ENCODE measurements at places on chromosomes 2 and 18.

DNA sequence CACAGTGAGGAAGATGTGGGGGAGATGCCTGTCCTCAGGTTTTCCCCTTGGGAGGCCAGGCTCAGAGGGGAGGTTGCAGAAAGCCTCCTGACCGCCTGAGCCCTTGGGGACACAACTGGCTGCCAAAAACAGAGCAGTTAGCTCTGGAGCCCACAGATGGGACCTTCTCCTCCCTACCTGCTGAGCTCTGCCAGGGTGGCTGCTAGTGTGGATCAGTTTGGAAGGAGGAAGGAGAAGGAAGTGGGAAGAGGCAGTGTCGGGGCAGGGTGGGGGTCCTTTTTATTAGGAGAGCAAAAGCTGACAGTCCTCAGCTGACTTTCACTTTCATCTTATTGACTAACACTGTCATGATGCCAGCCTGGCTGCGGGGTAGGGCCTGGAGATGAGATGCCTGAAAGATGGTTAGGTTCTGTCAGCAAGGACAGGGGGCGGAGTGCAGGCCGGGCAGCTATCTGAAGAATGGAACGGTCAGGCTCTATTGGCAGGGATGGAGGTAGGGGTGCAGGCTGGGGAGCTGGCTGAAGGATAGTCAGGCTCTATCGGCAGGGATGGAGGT lies 188.5 kb upstream of the HDAC4 start:
- no peak for DNase-seq

- DNase-seq, result no peak
Measured at GRCh38 chr2:62478093-62478580, 27.9 kb downstream of the TMEM17 start.

GRCh38 chr18:77138270-77138669 lies 5.7 kb upstream of the MBP start:
- DNase-seq, result peak; percentile 3

DNA sequence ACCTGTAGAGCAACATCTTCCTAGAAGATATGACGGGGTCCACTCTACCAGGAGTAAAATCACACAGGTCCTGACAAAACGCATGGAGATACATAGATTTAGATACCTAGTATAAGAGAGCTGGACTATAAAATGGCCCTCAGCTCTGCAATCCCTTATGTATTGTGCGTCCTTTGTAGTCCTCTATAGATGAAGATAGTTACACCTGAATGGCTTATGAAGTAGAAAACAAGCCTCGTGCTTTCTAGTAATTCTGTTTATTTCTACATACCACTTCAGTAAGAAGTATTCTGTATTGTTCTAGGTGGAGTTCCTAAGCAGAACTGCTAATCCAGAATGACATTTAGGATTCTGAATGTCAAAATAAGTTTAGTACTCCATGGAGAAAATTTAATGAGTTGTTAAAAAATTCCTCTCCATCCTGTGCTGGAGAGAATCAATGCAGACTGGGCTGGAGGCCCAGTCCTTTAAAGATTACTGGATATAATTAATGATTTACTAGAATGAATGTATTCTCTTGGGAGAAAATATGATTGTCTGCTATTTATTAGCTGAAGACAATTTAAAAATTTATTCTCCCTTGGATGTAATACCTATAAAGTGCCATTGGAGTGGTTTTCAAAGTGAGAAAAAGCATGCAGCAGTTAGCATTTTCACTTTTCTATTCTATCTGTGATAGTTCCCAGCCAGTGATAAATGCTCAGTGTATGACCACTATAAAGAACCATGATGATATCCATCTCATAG lies 147.3 kb upstream of the UNC80 start:
- peak; percentile 12 for DNase-seq

GRCh38 chr2:47048801-47049480 lies 106.2 kb downstream of the STPG4 start:
- DNase-seq, result no peak

- no peak for DNase-seq
Measured at GRCh38 chr2:216078776-216079175, 2.8 kb downstream of the PECR start.

- no peak for DNase-seq
Measured at GRCh38 chr2:233252227-233252626, 754 bp downstream of the ATG16L1 start.

DNA sequence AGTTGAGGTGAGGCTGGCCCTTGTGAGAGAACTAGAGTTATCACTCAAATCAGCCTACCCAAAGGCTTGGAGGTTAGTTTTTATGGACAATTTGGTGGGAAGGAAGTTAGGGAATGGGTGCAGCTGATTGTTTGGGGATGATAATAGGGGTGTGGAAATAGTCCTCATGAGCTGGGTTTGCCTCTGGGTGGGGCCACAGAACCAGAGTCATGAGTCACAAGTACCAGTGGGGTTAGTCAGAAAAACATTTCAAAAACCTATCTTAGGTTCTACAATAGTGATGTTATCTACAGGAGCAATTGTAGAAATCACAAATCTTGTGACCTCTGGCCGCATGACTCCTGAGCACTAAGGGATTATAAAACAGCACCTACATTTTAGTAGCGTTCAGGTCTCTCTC lies 630.1 kb upstream of the PIK3C3 start:
- no peak for DNase-seq

DNA sequence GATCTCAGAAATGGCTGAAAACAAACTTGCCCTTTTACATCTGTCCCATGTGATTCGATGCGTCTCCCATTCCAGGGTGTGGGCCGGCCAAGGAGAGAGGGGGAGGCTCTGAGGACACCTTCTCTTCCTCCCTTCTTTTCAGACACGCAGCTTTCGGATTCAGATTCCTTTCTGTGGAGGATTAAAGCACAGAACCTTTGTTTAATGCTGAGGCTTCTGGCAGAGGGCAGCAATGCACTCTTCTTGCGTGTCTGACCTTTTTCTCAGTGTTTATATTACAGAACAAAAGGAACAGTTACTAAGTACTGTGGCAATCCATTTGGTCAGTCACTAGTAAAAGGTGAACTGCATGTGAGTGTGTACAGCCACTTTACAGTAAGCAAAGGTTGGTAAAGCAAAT lies 268.9 kb upstream of the CCDC68 start:
- no peak for DNase-seq

DNA sequence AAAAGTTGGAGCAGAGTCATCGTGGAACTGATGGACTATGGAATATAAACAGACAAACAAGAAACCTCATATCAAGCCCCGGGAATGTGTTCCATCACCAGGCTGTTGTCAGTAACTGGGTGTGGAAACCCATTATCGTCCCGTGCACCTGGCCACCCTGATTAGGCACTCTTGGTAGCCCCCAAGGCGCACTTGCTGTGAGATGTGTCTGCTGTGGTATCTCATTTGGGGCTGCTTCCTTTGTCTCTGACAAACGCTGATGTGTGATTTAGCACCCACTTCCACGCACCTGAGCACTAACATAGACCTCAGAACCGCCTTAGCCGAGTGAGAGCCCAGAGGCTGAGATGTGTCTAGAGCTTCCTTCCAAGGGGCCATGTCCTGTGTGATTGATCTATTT lies 96.3 kb downstream of the PRPF40A start:
- DNase-seq, result no peak

DNA sequence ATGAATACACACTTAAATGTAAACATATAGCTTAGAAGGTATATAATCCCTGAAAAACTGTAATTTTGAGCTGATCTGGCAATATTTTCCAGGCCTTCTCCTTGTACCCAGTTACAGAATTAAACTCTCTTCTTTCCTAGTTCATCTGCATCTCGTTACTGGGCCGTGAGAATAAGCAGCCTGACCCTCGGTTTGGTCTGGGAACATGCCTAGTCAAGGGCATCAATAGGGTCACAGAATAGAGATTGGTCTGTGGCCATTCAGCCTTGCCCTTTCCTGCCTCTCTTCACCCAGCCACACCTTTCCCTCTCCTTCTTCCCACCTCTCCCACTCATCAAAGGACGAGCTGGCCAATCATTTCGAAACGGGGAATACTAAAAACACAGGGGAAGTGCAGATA lies 27.3 kb downstream of the SULT1C2 start:
- no peak for DNase-seq

- DNase-seq, result no peak
Measured at GRCh38 chr2:238945433-238946150, 97.7 kb downstream of the TWIST2 start.

GRCh38 chr2:232281858-232282507 lies 96.6 kb upstream of the ALPP start:
- DNase-seq, result no peak

GRCh38 chr18:68937029-68937599 lies 139.2 kb downstream of the CCDC102B start:
- no peak for DNase-seq

DNA sequence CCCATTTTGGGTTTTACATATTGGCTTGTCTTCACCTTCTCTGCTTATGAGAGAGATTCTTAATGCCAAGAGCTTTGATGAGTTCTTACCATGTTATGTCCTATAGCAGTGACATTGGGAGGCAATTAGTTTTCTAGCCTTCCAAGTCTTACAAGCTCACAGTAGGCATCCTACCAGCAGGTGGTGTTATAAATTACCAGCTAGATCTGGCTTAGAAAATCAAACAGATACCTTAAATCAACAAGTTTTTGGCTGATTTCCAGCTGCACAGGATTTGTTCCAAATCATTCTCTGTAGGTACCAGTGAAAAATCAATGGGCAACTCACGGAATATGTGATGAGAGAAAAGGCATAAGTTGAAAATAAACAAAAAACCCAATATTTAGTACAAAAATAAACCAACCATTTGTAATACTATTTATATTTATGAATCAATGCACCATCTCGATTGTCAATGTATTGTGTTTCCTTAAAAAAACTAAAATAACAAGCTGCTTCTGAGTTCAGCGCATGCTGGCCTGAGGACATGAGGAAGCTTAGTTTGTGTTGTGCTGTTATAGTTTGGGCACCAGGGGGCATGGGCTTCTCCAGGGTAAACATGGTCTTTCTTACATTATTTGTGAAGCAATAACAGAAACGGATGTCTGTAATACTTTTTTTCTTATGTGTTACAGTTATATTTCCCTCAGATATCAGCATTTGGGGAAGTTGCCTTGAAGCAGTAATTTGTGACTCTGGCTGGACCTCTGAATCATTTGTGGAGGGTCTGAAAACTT lies 34.1 kb upstream of the NXPH2 start:
- peak; percentile 48 for DNase-seq

DNA sequence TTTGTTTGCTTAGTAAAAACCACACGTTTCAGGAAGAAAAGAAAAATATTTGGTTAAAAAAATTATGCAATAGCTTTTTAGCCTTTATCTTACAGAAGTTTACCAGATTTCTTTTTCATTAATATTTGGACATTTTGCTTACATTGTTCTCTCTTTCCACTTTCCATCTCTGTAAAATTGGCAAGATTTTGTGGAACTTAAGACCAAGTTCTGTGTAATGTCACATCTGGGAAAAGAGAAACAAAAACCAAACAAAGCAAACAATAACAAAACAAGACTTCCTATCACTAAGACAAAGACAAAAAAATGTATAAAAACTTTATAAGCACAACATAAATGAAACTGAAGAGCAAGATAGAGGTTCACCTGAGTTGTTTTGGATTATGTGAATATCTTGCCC lies 1392.1 kb upstream of the CELF4 start:
- DNase-seq, result no peak

GRCh38 chr18:76948345-76948744 lies 126.0 kb downstream of the ZNF236 start:
- no peak for DNase-seq

- no peak for DNase-seq
Measured at GRCh38 chr2:219969508-219969907, 342.1 kb downstream of the SLC4A3 start.

GRCh38 chr2:64419596-64420165 lies 34.3 kb upstream of the LGALSL start:
- no peak for DNase-seq

DNA sequence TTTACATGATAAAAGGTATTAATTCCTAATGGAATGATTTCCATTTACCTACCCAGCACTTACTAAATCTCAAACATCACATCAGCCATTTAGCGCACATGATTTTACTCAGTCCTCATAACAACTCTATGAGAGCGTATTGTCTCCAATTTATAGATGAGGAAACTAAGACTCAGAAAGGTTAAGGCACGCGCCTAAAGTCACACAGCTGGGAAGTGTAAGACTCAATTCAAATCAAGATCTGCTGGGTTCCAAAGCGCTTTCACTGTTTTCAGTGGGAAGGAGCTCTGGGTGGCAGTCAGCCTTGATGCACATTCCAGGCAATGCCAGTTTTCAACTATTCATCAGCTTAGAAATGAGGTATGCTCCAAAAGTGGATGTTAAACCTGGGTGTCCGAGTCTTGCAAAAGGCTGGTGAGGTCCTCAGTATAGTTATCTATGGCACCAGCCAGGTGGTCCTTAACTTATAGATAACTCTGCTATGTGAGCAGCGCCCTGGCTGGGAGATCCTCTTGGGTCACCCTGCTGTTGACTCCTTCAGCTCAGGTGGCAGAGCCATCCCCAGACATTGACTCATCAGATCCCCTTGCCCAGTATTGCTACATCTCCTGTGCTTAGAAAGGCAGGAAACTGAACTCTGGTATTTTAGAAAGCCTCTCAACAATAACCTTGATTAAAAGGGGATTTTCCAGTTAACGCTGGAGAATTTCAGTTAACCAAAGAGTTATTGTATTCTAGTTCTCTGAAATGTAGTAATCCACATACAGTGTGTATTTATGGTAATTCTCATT lies 47.1 kb downstream of the SLC4A1AP start:
- no peak for DNase-seq

DNA sequence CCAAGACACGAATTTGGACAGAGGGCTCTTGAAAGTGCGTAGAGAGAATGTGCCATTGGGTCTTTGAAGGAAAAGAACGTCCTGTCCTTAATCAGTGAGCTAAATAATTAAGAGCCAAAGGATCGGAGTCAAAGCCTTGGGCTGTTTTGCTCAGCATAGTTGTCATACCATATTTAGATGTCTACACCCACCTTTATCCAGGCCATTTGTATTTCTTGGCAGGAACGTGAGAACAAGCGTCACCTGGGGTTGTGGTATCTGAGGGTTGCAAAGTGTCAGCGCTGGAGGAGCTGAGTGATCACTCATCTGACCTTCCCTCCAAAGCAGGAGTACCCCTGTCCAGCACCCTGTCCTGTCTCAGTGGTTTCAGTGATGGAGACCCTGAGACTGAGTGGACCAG lies 4.5 kb downstream of the LPIN1 start:
- DNase-seq, result no peak

GRCh38 chr18:13447621-13448334 lies 229.2 kb downstream of the LDLRAD4 start:
- DNase-seq, result no peak

- no peak for DNase-seq
Measured at GRCh38 chr2:141329964-141330363, 800.9 kb downstream of the LRP1B start.

- DNase-seq, result no peak
Measured at GRCh38 chr2:239561446-239562001, 160.7 kb upstream of the HDAC4 start.

DNA sequence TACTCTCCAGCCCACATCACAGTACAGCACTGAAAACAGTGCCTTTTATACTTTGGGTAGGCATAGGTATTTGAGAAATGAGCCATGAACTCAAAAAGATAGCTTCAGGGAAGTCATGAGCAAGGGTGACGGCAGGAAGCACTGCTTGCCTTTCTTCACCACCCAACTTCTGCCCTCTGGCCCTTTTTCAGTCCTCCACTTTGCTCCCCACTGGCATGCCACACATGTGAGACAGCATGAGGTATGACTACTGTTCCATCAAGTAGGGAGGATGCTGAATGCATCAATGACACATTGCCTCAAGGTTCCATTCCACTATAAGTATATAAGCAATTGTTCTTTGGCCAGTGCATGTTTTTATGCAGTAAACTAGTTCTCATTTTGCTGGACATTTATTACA lies 373.0 kb downstream of the NRXN1 start:
- DNase-seq, result no peak

GRCh38 chr2:128491692-128492244 lies 173.1 kb upstream of the HS6ST1 start:
- DNase-seq, result no peak
